ENCODE measurements at places on chromosomes 12 and 14. TPM values are rescaled to one million over a fixed set of nuclear protein-coding genes. Genes with fewer than 3 reads are reported as not detected.

DNA sequence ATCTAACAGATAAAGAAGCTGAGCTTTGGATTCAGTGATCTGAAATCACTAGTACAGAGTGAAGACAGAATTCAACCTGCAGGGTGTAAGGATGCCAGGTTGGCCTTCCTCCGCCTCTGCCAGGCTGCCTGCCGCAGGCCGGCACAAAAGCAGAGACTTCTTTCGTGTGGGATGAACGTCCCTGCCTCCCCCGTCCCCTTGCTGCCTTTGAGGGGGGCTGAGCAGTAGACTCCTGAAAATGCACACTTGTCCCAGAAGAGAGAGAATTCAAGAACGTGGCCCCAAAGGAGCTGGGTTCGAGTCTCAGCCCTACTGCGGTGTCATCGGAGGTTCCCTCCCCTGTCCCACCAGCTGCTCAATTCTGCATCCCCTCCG is 154.3 kb downstream of the BCL11B start:
- no peak for DNase-seq

SLC6A13 gene
- total RNA-seq = 10.0 TPM

- DNase-seq = no peak
Observed at GRCh38 chr12:82627799-82628198, 58.9 kb upstream of the TMTC2 start.

- no peak for DNase-seq
Observed at GRCh38 chr12:93789767-93790166, 112.6 kb downstream of the CRADD start.

- DNase-seq = no peak
Observed at GRCh38 chr14:94310248-94310647, 12.9 kb downstream of the SERPINA6 start.

- no peak for DNase-seq
Observed at GRCh38 chr12:87585882-87586557, 443.2 kb downstream of the C12orf50 start.

C1R gene
- total RNA-seq = 2.5 TPM

All from occipital lobe (tissue), 3 donors.